ENCODE measurements at places on chromosomes 1 and 21. TPM values are rescaled to one million over a fixed set of nuclear protein-coding genes. Genes with fewer than 3 reads are reported as not detected.

Gene ACP6
- total RNA-seq = 12.4 TPM

Gene TPTE
- not detected for total RNA-seq

Gene HHIPL2
- not detected for total RNA-seq

Gene LMX1A
- total RNA-seq = 0.67 TPM

Gene SPRR1A
- 250 TPM for total RNA-seq

Gene NTRK1
- total RNA-seq = 0.57 TPM

Gene ZNF648
- total RNA-seq = not detected

Data from esophagus squamous epithelium (tissue), 5 donors.